ENCODE measurements at places on chromosomes 2 and 18.

- DNase-seq, result no peak
These were observed 1346.2 kb downstream of the SUCLG1 start for GRCh38 chr2:83112858-83113257.

DNA sequence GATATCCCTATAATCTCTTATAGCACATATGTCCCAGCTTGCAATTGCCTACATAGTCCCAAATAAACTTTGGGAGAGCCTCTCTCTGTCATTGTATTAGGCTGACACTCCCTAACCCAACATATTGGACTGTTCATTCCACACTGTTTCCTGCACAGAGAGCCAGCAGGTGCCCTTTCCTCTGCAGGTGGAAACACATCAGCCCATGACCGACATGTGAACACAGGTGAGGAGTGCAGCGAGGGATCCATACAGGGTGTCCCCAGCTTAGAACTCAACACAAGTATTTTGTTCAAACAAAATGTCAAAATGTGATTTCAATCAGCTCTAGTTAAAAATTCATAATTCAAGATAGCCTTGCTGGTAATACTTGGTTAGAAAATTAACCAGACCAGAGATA, 49.9 kb upstream of the TPO start:
- no peak for DNase-seq

GRCh38 chr2:94982156-94982555, 43.4 kb upstream of the MAL start:
- no peak for DNase-seq

DNA sequence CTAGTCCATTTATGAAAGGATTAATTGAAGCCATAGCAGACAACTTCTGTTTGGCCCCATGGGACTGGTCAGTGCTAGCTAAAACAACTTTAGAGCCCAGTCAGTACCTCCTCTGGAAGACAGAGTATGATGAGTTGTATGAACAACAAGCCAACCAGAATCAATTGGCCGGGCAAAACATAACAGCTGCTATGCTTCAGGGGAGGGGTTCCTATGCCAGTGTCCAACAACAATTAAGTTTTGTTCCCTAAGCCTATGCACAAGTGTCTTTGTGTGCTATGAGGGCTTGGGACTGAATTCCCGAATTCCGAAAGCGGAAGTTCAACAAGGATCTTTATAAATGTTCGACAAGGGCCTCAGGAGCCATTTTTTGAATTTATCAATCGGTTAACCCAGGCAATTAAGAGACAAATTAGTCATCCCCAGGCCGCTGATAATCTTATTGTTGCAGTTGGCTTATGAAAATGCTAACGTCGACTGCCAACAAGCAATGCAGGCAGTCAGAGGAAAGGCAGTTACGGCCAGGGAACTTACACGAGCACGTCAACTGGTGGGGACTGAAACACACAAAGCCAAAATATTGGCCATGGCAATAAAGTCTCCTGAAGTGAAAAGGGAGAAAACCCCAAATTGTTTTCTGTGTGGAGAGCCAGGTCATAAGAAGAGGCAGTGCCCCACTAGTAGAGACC, 57.9 kb downstream of the ZNF638 start:
- no peak for DNase-seq

DNA sequence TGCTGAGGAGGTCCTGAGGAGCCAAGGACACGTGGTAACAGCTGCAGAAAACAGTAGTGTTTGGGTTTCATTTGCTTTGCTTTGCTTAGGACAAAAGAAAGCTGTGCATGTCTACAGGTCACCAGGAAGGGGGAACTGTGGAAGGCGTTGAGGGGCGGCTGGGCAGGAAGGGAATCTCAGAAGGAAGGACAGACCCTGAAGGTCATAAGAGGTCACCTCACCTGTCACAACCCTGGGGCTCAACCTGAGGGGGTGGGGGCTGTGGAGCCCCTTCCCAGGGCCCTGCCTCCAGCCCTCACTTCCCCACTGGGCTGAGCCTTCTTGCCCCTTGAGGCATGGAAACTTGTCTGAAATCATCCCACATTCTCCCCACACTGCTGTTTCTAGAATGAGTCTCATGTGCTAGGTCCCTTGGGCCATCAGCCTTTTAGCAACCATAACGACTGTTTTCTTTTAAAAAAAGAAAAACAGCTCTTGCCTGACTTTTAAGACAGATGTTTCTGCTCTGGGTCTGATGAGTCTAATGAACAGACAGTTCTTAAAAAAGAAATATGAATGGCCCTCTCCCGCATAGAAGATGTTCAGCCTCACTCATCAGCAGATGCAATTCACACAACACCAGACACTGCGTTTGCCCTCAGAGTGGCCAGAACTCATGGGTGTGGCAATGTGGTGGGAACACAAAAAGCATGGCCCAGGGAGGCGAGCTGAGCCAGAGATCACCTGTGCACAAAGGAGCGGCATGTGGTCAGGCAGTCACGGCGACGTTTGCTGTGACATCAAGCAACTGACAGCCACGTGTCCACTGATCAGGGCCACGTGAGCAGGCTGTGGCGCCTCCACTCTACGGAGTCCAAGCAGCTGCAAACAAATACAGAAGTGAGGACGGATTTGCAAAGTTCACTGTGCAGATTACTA, 84.0 kb downstream of the SEPTIN10 start:
- no peak for DNase-seq

- no peak for DNase-seq
These were observed 36.8 kb downstream of the PARD6G start for GRCh38 chr18:80210312-80211083.

DNA sequence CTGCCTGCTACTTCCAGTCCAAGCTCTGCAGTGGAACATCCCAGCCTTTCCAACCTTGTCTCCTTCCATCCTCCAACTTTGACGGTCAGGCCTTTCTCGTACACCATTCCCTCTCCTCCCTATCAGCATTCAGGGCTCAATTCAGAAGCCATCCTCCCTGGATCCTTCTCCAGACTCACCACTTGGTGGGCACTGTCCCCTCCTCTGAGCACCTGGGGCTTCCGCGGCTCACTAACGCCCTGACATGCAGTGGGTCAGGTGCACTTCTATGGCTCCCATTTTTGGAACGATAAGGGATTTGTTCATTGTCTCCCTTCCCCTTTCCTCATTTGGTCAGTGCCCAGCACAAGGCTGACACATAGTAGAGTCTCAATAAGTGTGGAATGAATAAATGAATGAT, 56.7 kb downstream of the TNS1 start:
- DNase-seq, result no peak

DNA sequence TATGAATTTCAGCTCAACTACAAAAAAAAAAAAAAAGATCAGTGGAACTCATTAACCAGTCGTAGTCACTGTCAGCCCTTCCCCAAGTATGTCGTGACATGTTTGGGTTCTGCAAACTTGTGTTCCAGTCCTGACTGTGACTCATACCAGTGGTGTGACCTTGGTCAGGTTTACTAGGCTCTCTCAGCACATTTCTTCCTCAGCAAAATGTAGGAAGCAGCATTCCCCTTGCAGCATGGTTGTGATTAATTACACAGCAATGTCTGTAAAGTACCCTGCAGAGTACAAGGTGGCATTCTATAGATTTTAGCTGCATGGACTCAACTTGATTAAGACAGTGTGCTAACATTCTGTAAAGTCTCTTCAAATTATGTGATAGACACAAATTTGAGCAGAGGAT, 156.9 kb downstream of the LAMA1 start:
- no peak for DNase-seq

DNA sequence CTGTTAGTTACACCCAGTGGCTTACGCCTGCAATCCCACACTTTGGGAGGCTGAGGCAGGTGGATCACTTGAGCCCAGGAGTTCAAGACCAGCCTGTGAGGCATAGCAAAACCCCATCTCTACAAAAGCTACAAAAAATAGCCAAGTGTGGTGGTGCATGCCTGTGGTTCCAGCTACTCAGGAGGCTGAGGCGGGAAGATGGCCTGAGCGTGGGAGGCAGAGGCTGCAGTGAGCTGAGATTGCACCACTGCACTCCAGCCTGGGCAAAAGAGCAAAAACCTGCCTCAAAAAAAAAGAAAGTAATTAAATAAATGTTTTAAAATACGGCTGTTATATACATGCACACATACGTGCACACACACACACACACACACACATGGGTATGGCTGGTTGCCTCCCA, 194.8 kb downstream of the HDAC4 start:
- DNase-seq, result no peak
